Endodermal cell (in vitro differentiated cells): ENCODE measurements at places on chromosomes 1 and 21. TPM values are rescaled to one million over a fixed set of nuclear protein-coding genes. Genes with fewer than 3 reads are reported as not detected.

Gene GJA8
- total RNA-seq = not detected in 3 replicates

Gene FMO4
- total RNA-seq = 2.0 to 3.5 TPM (median 3.1 TPM) in 3 replicates

Gene UHMK1
- total RNA-seq = 23.2 to 26.0 TPM (median 25.6 TPM) in 3 replicates

Gene USF1
- total RNA-seq = 56.9 and 57.3 TPM in 2 replicates

DNA sequence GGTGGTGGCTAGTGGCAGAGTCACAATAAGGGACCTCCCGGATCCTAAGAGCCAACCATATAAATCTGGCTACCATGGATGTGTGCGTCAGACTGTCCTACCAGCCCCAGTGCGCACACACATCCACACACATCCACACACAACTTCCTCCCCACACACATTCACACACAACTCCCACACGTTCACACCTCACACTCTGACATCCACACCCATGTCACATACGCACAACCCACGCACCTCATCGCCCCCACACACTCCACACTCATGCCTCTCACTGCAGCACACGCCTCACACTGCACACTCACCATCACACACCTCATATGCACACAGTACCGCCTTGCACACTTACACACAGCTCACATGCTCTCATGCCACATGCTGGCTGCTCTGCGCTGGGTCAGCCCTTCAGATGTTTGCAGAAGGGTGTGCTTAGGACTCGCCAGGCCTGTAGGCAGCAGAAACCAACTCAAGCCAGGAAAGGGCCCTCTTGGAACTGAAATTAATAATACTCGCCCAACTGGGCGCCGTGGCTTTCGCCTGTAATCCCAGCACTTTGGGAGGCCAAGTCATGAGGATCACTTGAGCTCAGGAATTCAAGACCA is 3.0 kb downstream of the LDLRAD2 start:
- peak overlapping the region; percentile 71 for H3K4me3 ChIP-seq
- H3K36me3 ChIP-seq = peaks cover 8% of the 10 kb centered on the region
- no peak overlapping the region for H3K27ac ChIP-seq
- peak; percentile 43 for DNase-seq

- peaks cover 47% of the 10 kb centered on the region for H3K36me3 ChIP-seq
- peak overlapping the region; percentile 53 for H3K27ac ChIP-seq
- DNase-seq = no peak
- H3K4me1 ChIP-seq = no peaks in the 10 kb centered on the region
Measured at GRCh38 chr21:46423546-46424038, 35.1 kb upstream of the DIP2A start.

GRCh38 chr1:153058826-153059784 is 1.8 kb upstream of the SPRR2A start:
- no peaks in the 10 kb centered on the region for H3K36me3 ChIP-seq
- H3K4me3 ChIP-seq = no peak overlapping the region
